ENCODE measurements at places on chromosomes 7 and 10.

DNA sequence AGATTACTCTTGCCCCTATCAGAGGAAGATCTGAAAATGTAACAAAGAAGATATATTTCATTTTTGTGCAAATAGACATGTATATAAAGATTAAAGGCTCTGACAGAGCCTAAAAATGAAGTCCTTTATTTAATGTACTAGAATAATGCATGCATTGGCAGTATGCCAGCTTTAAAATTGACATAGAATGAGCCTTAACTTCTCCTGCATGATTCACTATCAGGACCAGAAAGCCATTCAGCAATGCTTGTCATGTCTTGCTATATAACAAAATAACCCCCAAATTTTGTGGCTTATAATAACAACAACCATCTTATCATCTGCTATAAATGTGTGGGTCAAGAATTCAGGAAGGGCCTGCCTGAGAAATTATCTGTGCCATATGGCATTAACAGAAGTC is 411.9 kb downstream of the GRM8 start:
- no peak for DNase-seq

- no peak for DNase-seq
Observed at GRCh38 chr7:99677013-99677647, 2.7 kb downstream of the CYP3A5 start.

GRCh38 chr7:112346381-112347060 is 103.7 kb upstream of the IFRD1 start:
- DNase-seq, result no peak

- no peak for DNase-seq
Observed at GRCh38 chr10:48472501-48473069, 132.3 kb downstream of the ARHGAP22 start.

DNA sequence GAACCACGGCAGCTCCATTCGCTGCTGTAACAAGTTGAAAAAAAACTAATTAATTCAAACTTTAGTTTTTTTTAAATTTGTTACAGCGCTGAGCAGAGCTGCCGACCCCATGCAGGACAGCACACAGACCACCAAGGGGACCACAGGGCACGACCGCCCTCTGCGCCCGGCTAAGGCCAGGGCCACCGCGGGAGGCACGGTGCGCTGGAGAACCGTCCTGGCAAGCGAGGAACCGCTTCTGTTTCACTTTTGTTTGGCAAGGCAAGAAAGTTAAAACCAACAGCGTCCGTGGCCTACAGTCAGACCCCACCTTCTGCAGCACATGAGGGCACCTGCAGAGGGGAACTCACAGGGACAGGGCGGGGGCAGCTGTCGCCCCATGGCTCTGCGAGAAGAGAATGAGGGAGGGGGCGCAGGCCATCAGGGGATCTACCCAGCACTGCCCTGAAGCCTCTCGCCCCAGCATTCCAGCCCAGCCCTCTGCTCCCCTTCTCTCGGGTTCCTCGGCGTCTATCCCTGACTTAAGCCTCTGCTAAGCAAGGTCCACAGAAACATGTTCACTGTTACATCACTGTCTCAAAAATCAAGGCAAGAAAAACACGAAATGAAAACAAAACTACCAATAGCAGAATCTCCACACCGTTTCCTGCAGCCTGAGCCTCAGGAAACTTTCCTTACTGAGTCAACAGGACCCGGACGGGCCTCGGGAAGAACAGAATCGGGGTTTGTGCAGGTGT is 204.4 kb downstream of the DIP2C start:
- peak; percentile 65 for DNase-seq

DNA sequence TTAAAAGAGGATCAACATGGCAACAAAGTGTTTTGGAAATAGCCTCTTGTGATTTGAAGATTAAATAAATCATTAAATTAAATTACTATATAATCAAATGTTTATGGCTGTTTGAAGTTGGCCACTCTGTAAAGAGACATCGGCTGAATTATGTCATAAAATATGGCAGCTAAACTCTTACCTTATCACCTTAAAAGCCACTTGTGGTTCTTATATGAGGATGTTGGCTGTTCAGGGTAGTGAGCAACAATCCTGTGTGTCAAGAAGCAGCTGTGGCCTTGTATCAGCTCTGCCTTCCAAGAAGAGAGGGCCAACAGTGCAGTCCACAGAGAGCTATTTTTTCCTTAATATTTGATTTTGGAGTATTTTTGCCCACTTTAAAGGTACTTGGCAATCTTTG is 113.4 kb upstream of the CDK6 start:
- no peak for DNase-seq

DNA sequence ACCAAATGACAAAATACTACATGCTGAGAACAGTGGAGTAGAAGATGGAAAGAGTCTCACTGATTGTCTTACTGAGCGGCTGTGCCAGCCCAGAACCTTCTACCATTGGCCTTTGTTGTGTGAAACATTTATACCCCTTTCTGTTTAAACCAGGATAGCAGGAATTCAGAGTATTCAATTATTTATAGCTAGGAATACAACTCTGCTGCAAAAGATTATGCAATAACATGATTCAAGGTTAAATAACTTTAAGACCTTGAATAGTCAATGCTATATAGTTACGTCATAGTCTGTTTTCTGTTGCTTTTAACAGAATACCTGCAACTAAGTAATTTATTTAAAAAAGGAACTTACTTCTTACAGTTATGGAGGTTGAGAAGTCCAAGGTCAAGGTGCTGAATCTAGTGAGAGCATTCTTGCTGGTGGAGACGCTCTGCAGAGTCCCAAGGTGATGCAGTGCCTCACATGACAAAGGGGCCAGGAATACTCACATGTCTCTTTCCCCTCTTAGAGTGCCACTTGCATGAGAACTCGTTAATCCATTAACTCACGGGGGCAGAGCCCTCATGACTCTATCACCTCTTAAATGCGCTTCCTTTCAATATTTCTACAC is 371.8 kb downstream of the MDFIC start:
- peak; percentile 71 for DNase-seq

DNA sequence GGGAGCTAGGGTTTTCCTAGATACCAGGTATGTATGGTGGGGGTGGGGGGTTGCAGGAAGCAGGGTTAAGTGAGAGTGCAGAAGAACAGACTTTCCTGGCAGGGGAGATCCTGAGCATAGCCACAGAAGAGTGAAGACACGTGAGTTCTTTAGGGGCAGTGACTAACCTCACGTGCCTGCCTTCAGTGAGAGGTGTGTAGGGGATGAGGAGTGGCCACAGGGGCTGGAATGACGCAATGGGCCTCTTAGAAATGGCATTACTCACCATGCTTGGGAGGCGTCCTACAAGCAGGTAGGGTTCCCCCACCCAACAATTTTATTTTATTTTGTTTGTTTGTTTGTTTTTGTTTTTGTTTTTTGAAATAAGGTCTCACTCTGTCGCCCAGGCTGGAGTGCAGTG is 698.6 kb upstream of the NRP1 start:
- no peak for DNase-seq

DNA sequence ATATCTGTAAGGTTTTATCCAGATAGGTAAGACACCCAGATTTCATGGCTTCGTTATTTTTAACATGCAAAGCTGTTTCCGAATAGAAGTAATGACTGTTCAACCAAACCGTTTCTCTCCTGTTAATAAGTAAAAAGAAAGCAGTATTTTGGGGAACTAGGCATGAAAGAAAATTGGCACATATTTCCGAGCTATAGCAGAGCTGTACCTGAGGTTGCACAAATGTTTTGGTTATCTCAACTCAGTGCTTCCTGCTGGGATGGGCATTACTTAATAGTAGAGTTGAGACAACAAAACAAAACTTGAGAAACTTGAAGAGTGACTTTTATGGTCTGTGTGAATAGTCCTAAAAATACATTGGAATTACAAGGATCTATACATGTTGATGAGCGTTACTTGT is 564.3 kb upstream of the SORCS1 start:
- DNase-seq, result no peak

- no peak for DNase-seq
Observed at GRCh38 chr10:61803269-61803668, 98.2 kb upstream of the ARID5B start.

DNA sequence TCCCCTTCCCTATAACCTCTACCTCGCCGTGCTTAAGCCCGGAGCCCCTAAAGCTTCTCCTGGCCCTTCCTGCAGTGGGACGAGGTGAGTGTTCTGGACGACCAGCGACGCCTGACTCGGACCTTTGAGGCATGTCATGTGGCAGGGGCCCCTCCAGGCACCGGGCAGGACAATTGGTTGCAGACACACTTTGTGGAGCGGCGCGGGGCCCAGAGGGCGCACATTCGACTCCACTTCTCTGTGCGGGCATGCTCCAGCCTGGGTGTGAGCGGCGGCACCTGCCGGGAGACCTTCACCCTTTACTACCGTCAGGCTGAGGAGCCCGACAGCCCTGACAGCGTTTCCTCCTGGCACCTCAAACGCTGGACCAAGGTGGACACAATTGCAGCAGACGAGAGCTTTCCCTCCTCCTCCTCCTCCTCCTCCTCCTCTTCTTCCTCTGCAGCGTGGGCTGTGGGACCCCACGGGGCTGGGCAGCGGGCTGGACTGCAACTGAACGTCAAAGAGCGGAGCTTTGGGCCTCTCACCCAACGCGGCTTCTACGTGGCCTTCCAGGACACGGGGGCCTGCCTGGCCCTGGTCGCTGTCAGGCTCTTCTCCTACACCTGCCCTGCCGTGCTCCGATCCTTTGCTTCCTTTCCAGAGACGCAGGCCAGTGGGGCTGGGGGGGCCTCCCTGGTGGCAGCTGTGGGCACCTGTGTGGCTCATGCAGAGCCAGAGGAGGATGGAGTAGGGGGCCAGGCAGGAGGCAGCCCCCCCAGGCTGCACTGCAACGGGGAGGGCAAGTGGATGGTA is 9.2 kb downstream of the EPHB6 start:
- DNase-seq, result no peak

Measured in iris pigment epithelial cell (primary cell).